ENCODE measurements at places on chromosomes 1 and 21.

- H3K4me1 ChIP-seq: peaks cover 9% of the 10 kb centered on the region
- no peak overlapping the region for H3K4me3 ChIP-seq
Measured at GRCh38 chr1:32801096-32801715, 16.0 kb downstream of the YARS1 start.

- no peak for DNase-seq
- H3K4me3 ChIP-seq: no peak overlapping the region
- H3K27me3 ChIP-seq: peaks cover 66% of the 10 kb centered on the region
- no peaks in the 10 kb centered on the region for H3K36me3 ChIP-seq
Measured at GRCh38 chr1:3654549-3655281, 2.4 kb downstream of the TP73 start.

DNA sequence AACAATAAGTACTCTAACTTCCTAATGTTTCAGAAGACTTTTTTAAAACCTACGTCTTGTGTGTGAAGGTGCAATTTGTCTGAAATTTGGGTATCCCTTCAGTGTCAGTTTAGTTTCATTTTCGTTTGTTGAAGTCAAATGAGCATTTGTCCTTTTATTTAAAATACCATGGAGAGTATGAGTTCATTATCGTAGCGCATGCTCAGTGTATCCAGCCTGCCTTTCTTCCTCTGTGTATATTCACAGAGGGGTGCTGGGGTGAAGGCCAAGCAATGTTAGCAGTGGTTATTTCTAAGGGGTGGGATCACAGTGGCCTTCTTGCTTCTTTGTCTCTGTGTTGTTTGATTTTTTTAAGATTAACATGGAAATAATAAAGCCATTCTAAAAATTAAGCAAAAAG, 43.2 kb downstream of the CNN3 start:
- H3K27ac ChIP-seq: peak overlapping the region; percentile 37
- H3K4me3 ChIP-seq: no peak overlapping the region
- no peak for DNase-seq
- peaks cover 11% of the 10 kb centered on the region for H3K4me1 ChIP-seq
- no peaks in the 10 kb centered on the region for H3K36me3 ChIP-seq
- no peaks in the 10 kb centered on the region for H3K27me3 ChIP-seq

- H3K27ac ChIP-seq: no peak overlapping the region
- no peak overlapping the region for H3K4me3 ChIP-seq
- H3K36me3 ChIP-seq: no peaks in the 10 kb centered on the region
- DNase-seq: no peak
Measured at GRCh38 chr1:37012226-37012625, 22.1 kb downstream of the GRIK3 start.

- H3K4me3 ChIP-seq: no peak overlapping the region
- H3K4me1 ChIP-seq: no peaks in the 10 kb centered on the region
- no peaks in the 10 kb centered on the region for H3K36me3 ChIP-seq
Measured at GRCh38 chr1:115426956-115427355, 88.9 kb upstream of the NGF start.

- DNase-seq: no peak
- no peak overlapping the region for H3K4me3 ChIP-seq
- H3K4me1 ChIP-seq: peaks cover 17% of the 10 kb centered on the region
Measured at GRCh38 chr1:115312742-115313141, 25.3 kb downstream of the NGF start.

- no peaks in the 10 kb centered on the region for H3K27me3 ChIP-seq
- H3K36me3 ChIP-seq: no peaks in the 10 kb centered on the region
- H3K27ac ChIP-seq: no peak overlapping the region
- DNase-seq: no peak
- H3K4me1 ChIP-seq: peaks cover 21% of the 10 kb centered on the region
Measured at GRCh38 chr1:112906150-112906698, 49.8 kb downstream of the SLC16A1 start.

DNA sequence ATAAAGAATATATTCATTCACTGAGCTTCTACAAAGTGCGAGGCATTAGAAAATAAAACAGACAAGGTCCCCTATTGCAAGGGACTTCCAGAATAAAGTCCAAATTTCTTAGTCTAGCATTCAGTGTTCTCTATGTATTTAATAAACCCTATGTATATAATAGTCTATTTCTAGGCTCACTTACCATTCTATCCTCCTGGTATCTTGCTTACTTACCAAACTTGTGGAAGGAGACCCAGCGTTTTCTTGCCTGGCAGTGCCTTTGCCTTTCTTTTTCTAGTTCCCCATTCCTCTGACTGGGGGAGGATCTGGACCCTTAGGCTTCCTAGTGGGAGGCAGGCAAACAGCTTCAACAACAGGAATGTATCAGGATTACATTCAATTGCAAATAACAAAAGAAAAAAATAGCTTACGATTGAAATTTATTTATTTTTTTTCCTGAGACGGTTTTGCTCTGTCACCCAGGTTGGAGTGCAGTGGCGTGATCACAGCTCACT, 690 bp upstream of the RNF19B start:
- H3K36me3 ChIP-seq: no peaks in the 10 kb centered on the region
- DNase-seq: no peak
- H3K27ac ChIP-seq: peak overlapping the region; percentile 94
- peaks cover 26% of the 10 kb centered on the region for H3K4me1 ChIP-seq
- H3K4me3 ChIP-seq: peak overlapping the region; percentile 96
- no peaks in the 10 kb centered on the region for H3K27me3 ChIP-seq

GRCh38 chr1:54838565-54839180, 37.5 kb upstream of the TTC22 start:
- no peaks in the 10 kb centered on the region for H3K36me3 ChIP-seq
- no peaks in the 10 kb centered on the region for H3K4me1 ChIP-seq
- H3K27ac ChIP-seq: no peak overlapping the region
- H3K4me3 ChIP-seq: no peak overlapping the region
- DNase-seq: no peak

GRCh38 chr1:19445417-19446342, 39.7 kb downstream of the CAPZB start:
- peak; percentile 63 for DNase-seq
- no peaks in the 10 kb centered on the region for H3K36me3 ChIP-seq
- no peaks in the 10 kb centered on the region for H3K27me3 ChIP-seq
- H3K4me3 ChIP-seq: no peak overlapping the region
- H3K4me1 ChIP-seq: peaks cover 89% of the 10 kb centered on the region

DNA sequence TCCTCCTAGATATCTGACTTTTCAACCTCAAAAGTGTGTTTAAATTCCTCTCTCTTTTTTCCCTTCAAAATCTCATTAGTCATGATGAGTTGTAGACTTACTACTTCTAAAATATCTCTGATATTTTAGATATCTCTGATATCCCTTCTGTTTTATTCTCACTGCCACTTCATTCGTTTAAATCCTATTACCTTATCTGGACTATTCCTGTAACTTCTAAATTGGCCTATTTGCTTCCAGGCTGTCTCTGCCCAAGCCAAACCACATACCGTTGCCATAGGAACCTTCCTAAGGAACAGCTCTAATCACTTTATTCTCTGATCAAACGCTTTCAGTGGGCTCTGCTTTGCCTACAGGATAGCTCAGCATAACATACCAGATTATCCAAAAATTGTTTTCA, 333.1 kb upstream of the CHRM3 start:
- no peak overlapping the region for H3K4me3 ChIP-seq
- H3K27ac ChIP-seq: no peak overlapping the region
- no peaks in the 10 kb centered on the region for H3K4me1 ChIP-seq
- H3K36me3 ChIP-seq: no peaks in the 10 kb centered on the region

- H3K4me3 ChIP-seq: no peak overlapping the region
- H3K36me3 ChIP-seq: peaks cover 69% of the 10 kb centered on the region
- peak; percentile 17 for DNase-seq
- peaks cover 25% of the 10 kb centered on the region for H3K4me1 ChIP-seq
- no peaks in the 10 kb centered on the region for H3K27me3 ChIP-seq
- H3K27ac ChIP-seq: no peak overlapping the region
Measured at GRCh38 chr1:226644541-226645176, 94.4 kb downstream of the ITPKB start.

GRCh38 chr1:212301580-212301979, 16.4 kb downstream of the PPP2R5A start:
- no peak for DNase-seq
- H3K4me3 ChIP-seq: no peak overlapping the region
- peaks cover 30% of the 10 kb centered on the region for H3K4me1 ChIP-seq
- H3K36me3 ChIP-seq: no peaks in the 10 kb centered on the region
- H3K27me3 ChIP-seq: no peaks in the 10 kb centered on the region

DNA sequence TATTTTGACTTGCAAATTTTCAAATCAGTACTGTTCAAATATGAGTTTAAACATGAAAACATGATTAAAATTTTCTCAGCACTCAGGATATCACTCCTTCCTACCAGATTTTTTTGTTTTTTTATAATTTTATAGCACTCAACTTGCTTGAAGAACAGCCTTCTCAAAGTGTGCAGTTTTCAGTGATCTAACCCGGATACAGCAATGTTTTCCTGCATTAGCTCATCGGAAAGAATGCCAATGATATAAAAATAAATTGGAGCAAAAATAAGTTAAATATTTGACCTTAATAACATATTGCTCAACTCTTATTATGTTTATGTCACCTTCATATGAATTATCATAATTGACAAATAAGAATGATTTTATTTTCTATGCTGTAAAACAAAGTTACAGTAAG, 766.8 kb downstream of the USP25 start:
- no peaks in the 10 kb centered on the region for H3K27me3 ChIP-seq
- no peaks in the 10 kb centered on the region for H3K36me3 ChIP-seq
- no peak overlapping the region for H3K27ac ChIP-seq
- no peak overlapping the region for H3K4me3 ChIP-seq

DNA sequence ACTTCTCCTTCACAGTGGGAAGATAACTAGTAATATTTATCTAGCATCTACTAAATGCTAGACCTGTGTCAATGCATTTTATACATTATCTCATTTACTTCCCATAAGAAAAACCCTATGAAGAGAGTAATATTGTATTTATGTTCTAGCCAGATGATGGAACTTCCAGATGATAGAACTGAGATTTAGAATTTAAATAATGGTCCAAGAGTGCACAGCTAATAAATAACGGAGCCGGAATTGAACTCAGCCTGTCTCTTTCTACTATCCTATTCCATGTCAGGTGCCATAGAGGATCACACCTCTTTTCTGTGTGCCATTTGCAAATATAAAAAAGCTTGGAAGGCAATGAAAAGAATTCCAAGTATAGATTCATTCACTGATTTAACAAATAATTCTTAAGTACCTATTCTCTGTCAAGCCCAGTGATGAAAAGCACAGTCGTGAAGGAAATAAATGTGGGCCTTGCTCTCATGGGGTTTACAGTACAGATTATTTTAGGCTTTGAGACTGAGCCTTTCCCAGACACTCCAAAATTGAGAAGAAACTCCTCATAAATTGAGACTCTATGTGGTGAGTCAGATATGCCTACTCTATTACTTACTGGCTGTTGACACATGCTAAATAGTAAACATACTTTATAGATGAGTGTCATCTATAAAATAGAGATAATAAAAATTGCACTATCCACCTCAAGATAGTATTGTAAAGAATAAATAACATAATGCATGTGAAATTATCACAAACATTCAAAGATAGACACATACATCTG, 378.0 kb upstream of the PRMT6 start:
- no peak overlapping the region for H3K4me3 ChIP-seq
- DNase-seq: no peak
- H3K27ac ChIP-seq: no peak overlapping the region
- H3K36me3 ChIP-seq: no peaks in the 10 kb centered on the region
- H3K27me3 ChIP-seq: no peaks in the 10 kb centered on the region
- H3K4me1 ChIP-seq: no peaks in the 10 kb centered on the region

- no peaks in the 10 kb centered on the region for H3K27me3 ChIP-seq
- H3K4me3 ChIP-seq: no peak overlapping the region
- H3K36me3 ChIP-seq: no peaks in the 10 kb centered on the region
- peak; percentile 75 for DNase-seq
- no peak overlapping the region for H3K27ac ChIP-seq
Measured at GRCh38 chr1:77605246-77606026, 77.0 kb downstream of the ZZZ3 start.

Data from lower lobe of right lung (tissue), 2 donors.